ENCODE measurements at places on chromosomes 1 and 21. TPM values are rescaled to one million over a fixed set of nuclear protein-coding genes. Genes with fewer than 3 reads are reported as not detected.

GRCh38 chr1:54581621-54582035 lies 33.6 kb downstream of the ACOT11 start:
- DNase-seq, result no peak

- DNase-seq, result no peak
These were observed 35.8 kb downstream of the ACOT11 start for GRCh38 chr1:54583871-54584270.

Gene EGLN1
- total RNA-seq, result 18.5 TPM

Gene LCE6A
- not detected for total RNA-seq

DNA sequence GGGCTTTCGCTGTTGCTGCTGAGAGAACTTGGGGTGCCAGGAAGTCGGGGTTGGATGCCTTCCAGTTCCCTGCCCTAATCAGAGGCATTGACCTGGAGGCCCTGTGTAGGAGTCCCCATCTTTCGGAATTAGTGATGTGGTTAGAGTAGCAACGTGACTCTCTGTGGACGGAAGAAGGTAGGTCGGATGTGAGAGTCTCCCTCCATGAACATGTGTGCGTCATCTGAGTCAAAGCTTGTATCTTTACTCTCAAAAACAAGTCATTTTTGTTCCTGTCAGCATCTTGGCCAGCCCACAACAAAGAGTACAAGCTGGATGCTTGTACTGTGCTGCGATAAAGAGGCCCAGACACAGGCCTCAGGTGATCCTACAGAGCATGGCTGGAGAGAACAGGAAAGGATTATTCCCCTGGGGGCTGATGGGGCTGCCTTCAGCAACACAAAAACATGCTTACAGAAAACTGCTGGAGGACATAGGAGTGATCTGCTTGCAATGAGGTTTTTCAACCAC lies 31.0 kb upstream of the IL10 start:
- DNase-seq, result peak; percentile 82

DNA sequence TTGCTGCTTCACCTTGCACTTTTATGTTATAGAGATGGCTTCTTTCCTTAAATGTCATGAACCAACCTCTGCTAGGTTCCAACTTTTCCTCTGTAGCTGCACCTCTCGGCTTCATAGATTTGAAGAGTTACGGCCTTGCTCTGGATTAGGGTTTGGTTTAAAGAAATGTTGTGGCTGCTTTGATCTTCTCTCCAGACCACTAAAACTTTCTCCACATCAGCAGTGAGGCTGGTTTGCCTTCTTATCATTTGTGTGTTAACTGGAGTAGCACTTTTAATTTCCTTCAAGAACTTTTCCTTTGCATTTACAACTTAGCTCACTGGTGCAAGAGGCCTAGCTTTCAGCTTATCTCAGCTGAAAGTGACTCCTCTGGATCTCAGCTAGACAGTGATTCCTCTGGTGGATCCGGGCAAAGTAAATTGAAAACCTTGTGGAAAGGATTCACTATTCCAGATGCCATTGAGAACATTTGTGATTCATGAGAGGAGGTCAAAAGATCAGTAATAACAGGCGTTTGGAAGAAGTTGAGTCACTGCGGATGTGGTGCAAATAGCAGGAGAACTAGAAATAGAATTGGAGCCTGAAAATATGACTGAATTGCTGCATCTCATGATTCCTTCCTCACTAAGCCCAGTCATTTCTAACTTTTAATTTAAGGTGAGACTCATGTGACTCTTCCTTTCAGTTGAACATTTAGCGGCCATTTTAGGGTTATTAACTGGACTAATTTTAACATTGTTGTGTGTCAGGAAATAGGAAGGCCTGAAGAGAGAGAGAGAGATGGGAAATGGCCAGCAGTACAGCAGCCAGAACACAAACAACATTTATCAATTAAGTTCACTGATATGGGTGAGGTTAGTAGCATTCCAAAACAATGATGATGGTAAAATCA lies 16.2 kb upstream of the RGS1 start:
- DNase-seq, result no peak

Gene EXO1
- 42.1 TPM for total RNA-seq

DNA sequence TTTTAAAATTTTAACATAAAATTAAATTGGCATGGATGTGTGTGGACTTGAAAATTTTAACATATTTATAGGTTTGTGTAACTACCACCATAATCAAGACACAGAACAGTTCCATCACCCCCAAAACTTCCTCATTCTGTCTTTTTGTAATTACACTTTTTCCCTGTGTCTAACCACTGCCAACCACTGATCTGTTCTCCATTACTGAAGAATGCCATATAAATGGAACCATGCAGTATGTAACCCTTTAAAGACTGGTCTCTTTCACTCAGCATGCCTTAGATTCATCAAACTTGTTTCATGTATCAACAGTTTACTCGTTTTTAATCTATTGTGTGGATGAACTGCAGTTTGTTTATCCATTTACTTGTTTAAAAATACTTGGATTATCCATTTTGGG lies 13.0 kb upstream of the AHCYL1 start:
- DNase-seq, result no peak

GRCh38 chr1:26538480-26539412 lies 9.2 kb downstream of the RPS6KA1 start:
- DNase-seq, result peak; percentile 61

GRCh38 chr21:35449846-35450245 lies 400.7 kb upstream of the RUNX1 start:
- DNase-seq, result no peak

Gene ALPL
- total RNA-seq, result 0.23 TPM

Gene C1orf105
- not detected for total RNA-seq

DNA sequence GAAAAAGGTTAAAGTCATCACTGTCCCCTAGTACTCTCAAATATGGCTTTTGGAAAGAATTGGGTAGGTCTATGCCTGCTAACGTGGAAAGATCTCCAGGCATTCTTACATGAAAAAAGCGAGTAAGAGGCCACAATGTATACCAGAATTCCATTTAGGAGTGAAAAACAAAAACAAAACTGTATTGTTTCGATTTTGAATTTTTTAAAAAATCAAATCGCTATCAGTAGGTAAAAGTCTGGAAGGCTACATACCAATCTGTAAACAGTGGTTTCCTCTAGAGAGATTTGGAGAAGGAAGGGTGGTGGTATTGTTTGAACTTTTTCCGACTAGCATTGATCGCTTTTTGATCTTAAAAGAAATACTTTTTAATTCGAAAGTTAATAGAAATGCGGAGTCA lies 55.9 kb downstream of the RRAGC start:
- no peak for DNase-seq

Gene PTGER3
- 0.05 TPM for total RNA-seq

Gene UBE2J2
- 77.8 TPM for total RNA-seq

DNA sequence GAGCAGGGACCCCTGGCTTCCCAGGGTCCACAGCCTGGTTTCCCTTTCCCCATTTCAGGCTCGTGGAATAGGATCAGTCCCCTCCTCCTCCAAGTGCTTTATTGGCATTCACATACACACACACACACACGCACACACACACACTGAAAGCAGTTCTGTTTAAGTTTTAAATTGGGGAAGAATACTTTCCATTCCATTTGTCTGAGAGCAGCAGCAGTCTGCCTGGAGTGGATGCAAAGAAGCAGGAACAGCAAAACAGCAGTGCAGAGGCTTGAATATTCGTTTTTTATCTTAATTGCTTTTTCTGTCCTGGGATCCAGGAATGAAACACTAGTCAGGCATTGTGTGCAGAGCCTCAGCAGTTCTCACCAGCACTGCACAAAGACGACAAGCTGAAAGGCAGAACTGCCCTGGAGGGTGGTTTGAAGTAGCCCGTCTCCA lies 7.1 kb downstream of the CYB561D1 start:
- DNase-seq, result no peak

DNA sequence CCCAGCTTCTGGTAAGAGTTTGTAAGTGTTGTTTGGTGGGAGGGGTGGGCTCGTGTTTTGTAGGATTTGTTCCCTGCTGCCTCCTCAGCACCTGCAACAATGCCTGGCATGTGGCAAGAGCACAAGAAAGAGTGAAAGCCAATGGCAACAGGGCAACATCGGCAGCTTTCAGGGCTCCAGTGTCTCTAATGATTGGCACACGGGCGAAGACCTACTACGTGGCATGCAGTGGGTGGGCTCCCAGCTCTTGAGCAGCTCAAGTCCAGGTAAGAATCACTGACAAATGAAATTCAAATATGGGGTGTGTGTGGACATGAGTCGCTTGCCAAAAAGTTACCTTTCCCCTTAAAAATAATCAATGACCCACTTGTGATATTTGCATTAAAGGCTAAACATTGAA lies 23.9 kb upstream of the SLC1A7 start:
- DNase-seq, result no peak

DNA sequence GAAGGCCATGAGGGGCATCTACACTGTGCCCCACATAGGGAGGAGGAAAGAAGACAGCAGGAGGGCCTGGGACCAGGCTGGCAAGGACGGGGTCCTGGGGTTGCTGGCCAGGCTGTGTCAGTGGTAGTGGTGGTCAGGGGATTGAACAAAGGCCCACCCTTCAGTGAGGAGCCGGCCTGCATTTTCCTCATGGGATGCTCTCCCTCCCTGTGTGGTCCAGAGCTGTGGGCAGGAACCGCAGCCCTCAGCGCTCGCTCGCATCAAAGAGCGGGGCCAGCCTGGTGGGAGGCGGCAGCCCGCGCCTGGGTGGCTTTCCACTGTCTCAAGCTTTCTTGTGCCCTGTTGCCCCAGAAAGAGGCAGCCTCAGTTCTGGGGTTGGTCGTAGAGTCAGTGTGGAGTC lies 24.8 kb downstream of the LHX4 start:
- no peak for DNase-seq

Gene HAO2
- total RNA-seq, result not detected

DNA sequence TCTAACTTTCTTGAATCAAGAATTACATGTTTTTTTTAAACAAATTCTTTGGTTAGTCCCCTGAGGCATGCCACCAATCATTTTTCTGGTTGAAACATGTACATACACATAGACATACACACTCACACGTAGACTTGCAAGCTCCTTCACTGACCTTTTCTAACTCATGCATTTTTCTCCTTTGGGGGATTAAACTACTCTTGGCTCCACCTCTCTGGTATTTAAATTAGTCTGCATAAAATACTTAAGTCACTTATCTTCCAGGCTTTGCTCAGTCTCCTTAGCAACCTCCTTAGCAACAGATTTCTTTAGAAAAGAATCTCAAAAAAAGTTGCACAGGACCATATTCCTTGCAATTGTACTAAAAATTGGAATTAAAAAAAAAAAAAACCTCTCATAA lies 440.9 kb upstream of the LRRC7 start:
- DNase-seq, result no peak

- no peak for DNase-seq
These were observed 1.6 kb upstream of the MX2 start for GRCh38 chr21:41360072-41360821.

DNA sequence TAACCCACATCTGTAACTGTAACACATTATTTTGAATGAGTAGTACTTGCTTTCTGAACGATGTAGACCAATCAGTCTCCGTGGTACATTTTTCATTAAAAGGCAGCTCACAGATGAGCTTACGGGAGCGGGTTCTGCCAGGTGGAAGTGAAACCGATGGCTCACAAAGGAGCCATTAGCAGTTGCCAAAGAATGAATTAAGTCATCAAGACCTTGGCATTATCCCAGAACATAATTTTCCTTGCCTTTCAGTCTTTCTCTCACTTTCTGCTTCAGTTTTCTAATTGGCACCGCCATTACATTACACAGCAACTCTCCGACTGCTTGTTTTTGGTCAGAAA lies 33.5 kb upstream of the UTS2 start:
- no peak for DNase-seq
